Erythroblast (primary cell): ENCODE measurements at places on chromosomes 7 and 10.

- DNase-seq, result no peak
Measured at GRCh38 chr7:46478046-46478445, 557.0 kb upstream of the IGFBP3 start.

GRCh38 chr7:91297939-91298338, 33.7 kb downstream of the FZD1 start:
- no peak for DNase-seq

DNA sequence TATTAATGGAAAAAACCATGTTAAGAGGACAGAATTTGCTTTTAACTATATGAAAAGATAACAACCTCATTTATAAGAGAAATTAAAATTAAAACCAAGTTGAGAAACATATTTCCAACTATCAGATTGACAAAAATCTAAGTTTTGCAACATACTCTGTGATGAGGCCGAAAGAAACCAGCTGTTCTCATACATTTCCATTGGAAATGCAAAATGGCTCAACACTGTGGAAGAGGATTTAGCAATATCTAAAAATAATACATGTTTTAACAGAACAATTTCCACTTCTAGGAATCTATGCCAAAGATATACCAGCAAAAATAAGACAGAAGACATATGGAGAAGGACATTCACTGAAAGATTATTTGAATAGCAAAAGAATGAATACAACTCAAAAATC, 268.8 kb downstream of the DYNC1I1 start:
- DNase-seq, result no peak

DNA sequence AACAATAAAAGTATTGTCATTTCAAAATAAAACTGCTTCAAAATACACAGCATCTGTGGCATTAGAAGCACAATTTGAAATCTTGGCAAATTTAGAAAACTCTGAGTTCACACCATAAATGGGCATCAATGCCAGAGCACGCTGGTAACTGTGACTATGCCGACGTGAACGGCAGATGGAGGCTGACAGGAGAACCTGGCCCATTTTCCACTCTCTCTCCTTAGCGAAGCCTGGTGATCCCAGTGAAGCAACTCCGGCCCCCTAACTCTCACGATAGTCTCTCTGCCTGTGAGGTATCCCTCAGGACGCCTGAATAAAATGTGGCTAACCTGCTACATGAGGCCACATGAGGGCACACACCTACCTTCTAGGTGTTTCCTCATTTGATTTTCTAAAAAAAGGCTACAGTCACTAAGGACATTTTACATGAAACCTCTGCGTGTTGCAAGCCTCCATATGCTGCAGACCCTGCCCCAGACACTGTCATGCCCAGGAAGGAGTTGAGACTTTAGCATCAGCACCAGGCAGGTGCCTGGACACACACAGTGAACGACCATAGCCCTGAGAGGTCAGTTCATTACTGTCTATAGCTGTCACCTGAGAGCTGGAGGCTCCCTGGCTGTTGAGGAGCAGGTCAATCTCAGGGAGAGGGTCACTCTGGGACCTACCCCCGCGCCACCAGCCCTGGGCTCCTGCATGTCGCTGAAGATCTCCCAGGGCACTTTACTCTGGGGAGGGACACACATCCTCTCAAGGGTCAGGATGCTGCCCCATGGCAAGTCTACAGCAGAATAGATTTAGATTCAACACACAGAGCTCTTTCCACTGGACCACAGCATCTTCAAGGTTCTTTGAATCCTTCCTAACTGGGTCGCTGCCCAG, 62.9 kb upstream of the CAMK2B start:
- no peak for DNase-seq

GRCh38 chr10:105010411-105011121, 369.5 kb downstream of the SORCS3 start:
- DNase-seq, result no peak

DNA sequence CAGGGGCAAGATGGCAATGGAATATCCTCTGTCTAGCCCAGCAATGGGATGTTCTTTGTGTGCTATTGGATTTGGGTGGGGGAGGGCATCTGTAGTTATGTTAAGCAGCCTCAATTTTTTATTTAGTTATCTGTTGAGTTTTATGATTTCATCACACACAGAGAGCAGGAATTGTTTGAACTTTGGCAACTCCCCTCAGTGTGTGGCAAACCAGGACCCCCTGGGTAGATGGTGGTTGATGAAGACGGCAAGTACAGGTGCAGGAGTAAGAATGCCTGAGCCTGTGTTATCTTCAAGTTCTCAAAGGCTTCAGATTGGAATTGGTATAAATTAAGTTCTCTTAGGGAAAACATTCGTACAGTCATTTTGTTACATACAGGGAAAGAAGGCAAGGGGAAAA, 142.4 kb upstream of the SAMD8 start:
- no peak for DNase-seq

GRCh38 chr7:31705377-31705776, 18.4 kb downstream of the PPP1R17 start:
- no peak for DNase-seq

GRCh38 chr7:95526128-95526738, 40.5 kb downstream of the ASB4 start:
- DNase-seq, result no peak

GRCh38 chr10:24446739-24447138, 237.8 kb downstream of the KIAA1217 start:
- DNase-seq, result no peak

DNA sequence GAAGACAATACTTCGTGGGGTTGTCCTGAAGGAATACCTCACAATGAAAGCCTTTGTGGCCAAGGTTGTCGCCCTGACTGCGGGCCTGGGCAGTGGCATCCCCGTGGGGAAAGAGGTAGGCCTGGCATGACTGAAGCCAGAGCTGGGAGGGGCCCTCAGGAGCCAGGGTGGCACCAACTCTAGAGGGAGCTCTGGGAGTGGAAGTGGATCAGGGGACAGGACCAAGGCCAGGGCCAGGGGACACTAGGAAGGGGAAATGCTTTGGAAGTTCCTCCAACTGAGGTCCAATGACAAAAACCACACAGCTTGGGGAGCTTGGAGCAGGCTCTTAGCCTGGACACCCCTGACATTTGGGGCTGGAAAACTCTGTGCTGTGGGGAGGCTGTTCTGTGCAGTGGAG, 5.8 kb downstream of the CLCN1 start:
- DNase-seq, result no peak

DNA sequence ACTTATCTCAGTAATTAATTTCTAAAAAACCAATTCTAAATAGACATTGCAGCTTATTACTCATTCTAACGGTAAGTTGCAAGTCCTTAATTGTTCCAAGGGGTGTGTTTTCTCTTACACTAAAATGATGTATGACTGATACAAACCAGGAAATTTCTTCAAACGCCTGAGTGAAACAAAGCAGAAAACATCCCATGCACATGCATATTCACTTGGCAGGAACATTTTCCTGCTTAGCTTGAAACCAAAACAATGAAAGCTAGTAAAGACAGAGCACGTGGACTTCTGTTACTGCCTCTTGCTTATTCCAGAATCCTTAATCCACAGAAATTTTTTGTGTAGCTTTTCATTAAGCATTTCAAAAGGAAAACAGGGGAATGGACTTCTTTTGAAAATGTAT, 187.7 kb downstream of the MTERF1 start:
- DNase-seq, result no peak

DNA sequence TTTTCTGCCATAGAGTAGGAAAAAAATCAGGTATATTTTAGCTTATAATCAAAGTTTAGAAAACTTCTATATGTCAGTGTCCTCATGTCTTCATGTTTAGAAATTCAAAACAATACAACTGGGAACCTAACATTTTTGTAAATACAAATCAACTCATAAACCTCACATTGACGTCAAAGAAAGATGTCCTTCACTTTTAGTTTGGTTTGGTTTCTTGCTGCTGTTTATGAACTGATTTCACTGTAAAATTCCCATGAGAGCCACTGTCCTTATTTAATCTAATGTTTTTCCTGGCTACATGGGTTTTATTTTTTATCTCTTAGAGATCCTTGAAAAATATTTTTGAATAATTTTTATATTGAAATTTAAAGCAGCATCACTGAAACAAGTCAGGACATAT, 208.4 kb downstream of the DYNC1I1 start:
- DNase-seq, result no peak

DNA sequence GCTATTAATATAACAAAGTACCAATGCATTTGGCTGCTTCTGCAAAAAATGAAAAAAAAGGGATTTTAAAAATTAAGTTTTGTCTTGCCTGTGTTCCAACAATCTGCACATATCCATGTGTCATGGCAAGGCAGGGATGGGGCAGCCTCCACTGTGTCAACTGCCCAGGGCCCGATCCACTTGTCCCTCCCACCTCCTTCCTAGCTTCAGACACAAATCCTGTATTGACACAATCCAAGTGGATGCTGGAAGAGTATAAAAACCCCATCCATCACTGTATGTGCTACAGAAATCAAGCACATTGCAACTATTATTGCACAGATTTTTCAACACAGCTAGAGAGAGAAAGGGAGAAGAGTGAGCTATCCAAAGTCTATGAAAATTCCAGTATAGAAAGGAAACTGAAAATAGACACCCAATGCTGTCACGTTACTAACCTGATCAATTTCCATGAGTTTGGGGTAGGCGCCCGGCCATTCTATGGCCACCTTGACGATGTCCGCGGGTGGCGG, 106.4 kb downstream of the ELMO1 start:
- DNase-seq, result no peak

DNA sequence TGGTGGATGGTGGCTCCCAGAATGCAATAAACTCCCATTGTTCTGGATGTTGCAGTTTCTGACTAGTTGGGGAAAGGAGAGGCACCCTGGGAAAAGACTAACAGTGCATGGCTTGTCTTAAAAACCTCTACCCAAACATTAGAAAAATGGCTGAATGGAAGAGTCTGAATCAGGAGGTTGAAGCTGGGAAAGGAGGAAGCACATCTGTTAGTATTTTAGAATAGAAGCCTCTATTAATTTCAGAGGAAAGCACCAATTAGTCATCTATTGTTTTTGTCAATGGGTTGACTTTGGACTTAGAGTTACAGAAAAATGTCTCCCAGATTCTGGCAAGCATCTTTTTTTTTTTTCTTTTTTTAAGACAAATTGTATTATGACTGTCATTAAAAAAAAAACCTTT, 56.1 kb upstream of the ELMO1 start:
- DNase-seq, result no peak

DNA sequence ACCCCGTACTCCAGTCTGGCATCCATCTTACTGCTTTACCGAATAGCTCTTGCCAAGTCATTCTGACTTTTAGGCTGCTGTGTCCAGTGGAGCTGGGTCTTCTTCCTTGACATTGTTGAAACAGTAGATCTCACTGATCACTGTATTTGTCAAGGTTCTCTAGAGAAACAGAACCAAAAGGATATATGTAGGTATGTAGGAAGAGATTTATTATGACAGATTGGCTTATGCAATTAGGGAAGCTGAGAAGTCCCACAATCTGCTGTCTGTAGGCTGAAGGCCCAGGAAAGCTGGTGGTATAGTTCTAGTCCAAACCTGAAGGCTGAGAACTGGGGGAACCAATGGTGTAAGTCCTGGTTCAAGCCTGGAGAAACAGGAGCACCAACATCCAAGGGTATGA, 12.1 kb upstream of the PRRT4 start:
- DNase-seq, result no peak

DNA sequence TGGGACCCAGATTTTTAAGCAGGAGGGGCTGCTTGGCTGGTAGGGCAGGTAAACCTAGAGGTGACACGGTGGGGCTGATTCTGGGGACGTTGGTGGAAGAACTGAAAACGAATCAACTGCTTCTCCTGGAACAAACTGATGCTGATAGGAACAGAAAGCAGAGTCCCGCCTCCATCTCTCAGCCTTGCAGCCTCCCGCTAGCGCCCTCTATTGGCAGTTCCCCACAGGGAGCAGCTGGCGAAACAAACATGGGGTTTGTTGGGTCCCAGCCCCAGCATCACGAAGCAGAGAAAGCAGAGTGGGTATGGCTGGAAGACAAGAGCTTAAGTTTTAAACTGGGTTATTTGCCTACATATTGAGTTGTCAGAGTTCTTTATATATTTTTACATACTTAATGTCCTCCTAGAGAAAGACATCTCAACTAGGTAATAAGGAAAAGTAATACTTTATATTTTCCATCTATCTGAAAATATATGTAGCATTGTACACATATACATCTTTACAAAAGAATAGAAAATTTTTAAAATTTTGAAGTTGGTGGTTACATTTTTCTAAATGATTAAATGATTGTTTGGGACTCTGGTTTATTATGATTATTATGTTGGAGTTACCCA, 42.3 kb upstream of the FOXI2 start:
- DNase-seq, result peak; percentile 58

GRCh38 chr7:37376386-37376785, 72.3 kb downstream of the ELMO1 start:
- no peak for DNase-seq

DNA sequence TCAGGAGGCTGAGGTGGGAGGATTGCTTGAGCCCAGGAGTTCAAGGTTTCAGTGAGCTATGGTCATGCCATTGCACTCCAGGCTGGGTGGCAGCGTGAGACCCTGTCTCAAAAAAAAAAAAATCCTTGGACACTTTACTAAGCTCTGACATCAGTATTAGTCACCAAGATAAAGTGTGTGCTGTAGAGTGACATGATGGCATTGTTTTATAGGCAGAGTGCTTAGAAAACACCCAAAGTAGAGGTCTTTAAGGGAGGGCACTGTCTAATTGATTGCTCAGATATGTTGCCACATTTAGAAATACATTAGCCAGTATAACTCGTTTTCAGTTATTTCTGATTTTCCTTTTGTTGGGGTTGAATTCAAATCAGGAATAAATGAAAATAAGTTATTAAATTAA, 235.9 kb downstream of the REEP3 start:
- no peak for DNase-seq

- DNase-seq, result no peak
Measured at GRCh38 chr7:13879143-13879542, 110.3 kb downstream of the ETV1 start.

DNA sequence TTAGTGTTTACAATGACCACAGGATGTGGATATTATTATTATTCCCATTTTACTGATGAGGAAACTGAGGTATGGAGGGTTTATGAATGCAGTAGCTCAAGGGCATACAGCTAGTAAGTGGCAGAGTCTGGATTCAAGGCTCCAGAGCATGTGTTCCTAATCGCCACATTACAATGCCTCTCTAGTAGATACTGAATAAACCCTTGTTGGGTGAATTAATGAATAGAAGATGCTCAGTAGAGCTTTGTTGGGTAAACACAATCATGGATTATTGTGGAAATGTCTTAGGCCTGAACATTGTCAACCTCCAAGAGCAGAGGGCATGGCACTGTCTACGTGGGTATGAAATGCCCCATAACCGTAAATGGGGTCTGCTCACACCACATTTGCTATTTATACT, 545.3 kb downstream of the LRMDA start:
- DNase-seq, result no peak

GRCh38 chr10:69265521-69265920, 12.8 kb upstream of the HK1 start:
- no peak for DNase-seq

- no peak for DNase-seq
Measured at GRCh38 chr7:141436575-141437075, 114.6 kb upstream of the AGK start.

GRCh38 chr10:66719483-66719882, 206.4 kb upstream of the LRRTM3 start:
- DNase-seq, result no peak

GRCh38 chr10:71336632-71337031, 17.6 kb downstream of the SLC29A3 start:
- no peak for DNase-seq

GRCh38 chr10:50469288-50469687, 154.5 kb downstream of the SGMS1 start:
- DNase-seq, result no peak

- no peak for DNase-seq
Measured at GRCh38 chr7:148334959-148335577, 255.5 kb upstream of the C7orf33 start.
